ENCODE measurements at places on chromosomes 3 and 15.

GRCh38 chr15:70220490-70221096, 122.9 kb upstream of the TLE3 start:
- DNase-seq, result no peak

DNA sequence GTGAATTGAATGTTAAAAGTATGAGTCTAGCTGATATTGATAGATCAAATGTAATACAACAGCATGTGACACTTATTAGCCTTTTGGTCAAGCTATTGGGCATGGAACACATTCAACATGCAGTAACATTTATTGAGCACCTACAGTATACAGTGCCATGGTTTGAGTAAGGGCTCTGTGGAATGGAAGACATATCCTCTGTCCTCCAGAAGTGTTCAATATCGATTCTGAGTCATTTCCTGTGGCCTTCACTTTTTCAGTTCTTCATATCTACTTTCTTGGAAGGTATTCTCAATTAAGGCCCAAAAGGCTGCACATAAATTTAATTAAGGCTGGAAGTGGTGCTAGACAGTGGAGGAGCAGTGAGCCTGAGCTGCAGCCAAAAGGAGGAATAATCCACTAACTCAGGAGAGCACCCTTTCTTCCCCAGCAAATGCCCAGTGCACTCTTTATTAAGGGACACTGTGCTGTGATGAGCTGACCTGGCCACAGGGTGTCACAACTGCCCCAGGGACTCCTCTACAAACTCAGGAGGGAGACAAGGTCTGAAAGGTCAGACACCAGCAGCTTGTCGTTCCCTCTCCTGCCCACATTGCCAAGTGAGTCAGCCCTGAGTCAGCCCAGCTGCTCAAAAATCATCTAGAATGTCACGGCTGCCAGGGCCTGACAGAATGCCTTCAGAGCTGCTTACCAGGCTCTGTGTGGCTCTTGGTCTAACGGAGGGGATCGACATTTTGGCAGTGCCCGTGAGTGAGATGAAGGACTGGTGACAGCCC, 544.8 kb downstream of the AGBL1 start:
- peak; percentile 26 for DNase-seq

- no peak for DNase-seq
Measured at GRCh38 chr15:83431521-83431920, 15.6 kb upstream of the SH3GL3 start.

DNA sequence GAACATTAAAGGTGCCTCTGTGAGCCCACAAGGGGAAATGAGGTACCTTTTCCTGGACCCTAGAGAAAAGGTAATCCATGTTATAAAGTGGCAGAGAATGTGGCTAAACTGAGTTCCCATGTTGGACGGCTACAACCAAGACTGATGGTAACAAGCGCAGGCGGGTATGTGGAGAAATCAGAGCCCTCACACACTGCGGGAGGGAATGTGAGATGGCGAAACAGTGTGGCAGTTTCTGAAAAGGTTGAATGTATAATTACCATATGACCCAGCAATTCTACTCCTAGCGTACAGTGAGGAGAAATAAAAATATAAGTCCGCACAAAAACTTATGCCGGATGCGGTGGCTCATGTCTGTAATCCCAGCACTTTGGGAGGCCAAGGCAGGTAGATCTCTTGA, 24.1 kb upstream of the SHISA5 start:
- no peak for DNase-seq

DNA sequence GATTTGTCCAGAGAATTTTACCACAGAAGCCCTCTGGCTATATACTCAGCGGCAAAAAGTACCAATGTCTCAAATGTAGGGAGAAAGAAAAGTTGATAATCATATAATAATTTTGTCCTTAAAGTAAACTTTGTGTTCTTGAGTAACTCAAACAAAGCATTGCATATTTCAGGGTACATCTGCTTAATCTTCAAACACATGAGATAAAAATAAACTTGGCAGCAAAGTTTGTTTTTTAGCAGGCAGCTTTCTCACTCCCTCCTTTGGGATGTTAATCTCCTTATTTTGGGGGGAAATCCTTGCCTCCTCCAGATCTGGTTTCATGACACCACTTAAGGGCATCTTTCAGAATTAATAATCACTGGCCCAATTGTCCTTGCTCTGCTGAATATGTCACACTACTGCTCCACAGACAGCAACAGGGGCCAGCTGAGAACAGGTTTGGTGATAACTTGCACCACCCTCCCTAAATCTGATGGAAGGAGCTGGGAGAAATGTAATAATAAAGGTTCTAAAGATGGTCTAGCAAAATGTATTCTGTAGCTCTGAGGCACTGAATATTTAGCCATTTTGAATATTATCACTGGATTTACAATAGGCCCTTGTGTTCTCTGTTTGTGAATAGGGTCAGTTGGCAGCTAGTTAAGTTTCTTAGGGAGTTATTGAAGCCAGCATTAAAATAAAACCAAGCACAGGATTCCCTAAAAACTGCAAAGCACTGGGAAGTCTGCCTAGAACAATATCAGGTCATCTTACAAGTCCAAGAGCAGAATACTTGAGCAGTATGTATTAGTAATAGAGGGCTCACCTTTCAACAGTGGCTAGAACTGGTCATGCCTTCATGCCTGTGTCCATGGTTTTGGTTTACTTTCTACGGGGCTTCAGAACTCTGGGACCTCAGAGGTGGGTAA, 79.2 kb downstream of the EFL1 start:
- DNase-seq, result no peak

- no peak for DNase-seq
Measured at GRCh38 chr3:38459499-38460048, 5.9 kb downstream of the ACVR2B start.

GRCh38 chr15:90234096-90234988, at the start of gene GDPGP1:
TSS of gene GDPGP1 (plus strand) at chr15:90234209. CDS start at chr15:90240909, 6,700 bp downstream.
- no peak for DNase-seq

DNA sequence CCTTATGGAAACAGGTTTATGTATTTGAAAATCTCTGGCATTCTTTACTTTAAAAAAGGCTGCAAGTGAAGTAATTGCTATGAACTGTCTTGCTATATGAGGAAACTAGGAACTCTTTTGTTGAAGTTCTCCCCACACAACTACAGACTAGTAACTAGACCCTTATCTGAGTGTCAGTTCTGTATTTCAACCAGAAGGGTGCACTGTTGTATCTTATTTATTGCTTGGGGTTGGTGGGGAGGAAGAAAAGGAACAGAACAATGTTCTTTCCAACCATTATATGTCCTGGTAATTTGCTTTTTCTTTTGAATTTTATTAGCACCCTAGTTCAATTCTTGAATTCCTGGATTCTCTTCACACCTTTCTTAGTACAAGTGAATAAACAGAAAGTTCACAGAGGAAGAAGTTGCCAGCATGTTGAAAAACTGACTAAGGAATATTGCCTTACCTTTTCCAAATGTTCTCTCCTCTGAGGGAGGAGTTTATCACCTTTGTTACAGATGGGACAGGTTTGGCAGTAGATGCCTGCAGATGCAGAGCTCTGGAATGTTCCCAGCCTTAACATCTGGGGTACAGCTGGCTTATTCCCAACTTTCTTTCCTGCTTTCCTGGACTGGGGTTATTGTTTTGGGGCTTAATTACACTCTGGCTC, 162.4 kb upstream of the CFAP20DC start:
- no peak for DNase-seq

DNA sequence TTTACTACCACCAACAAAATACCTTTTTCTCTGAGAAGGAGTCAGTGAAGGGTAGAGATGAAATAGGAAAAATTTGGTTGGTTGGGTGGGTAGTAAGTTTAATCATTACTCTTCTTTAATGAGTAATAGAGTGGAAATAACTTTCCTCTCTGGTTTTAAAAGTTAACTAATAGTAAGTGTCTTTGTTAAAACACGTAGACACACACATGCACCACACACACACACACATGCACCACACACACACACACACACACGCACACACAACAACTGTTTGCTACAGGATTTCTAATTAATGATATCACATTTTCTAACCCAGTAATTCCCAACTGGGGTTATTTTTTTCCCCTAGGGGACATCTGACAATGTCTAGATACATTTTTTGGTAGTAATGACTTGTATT, 84.1 kb downstream of the CHL1 start:
- DNase-seq, result no peak

GRCh38 chr3:170584585-170585007, 1.3 kb downstream of the SLC7A14 start:
- peak; percentile 27 for DNase-seq

DNA sequence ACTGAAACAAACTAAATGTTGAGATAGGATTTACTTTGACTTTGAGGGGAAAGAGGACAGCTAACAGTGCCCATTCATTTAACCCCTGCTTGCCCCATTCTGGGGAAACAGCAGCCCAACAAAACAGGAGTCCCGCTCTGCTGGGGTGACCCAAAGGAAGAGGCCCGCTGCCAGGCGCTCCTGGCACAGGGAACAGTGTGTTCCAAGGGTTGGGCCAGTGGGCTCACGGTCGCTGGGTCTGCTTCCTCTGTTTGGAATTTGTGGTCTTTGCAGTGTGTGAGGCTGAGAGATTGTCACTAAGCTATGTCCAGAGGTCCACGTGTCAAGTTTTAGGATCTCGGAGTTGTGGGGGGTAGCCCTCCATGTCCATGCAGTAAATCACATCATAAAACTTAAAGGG, 250.4 kb upstream of the C2CD4B start:
- DNase-seq, result no peak

DNA sequence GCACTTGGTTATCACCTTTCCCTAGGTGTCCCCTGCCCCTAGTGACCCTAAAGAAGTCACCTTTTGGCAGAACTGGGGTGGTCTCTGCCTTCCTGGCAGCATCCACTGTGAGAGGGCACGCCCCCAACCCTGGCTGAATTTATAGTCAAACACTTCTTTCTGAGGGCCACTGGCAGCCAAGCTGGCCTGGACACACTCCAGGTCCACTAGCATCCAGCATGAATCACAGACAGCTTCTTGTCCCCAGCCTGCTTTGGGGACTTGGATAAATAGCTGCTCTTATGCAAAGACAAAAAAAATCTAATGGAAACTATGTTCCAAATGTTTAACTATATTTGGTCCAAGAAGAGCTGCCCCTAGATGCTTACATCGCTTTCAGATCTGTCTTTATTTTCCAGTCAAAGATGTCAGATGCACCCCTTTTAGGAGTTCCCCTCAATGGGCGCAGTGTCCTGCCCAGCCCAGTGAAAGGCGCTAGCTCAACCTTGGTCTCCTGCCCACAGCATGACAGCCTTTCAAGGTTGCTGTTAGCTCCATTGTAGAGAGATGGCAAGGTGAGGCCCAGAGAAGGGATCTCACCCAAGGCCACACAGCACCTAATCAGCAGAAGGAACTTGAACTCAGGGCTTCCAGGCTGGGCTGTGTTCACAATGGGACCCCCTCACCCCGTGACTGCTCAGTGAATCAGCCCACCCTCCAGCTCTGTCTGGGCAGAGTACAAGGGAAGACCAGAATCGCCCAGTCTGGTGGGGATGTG, 7.0 kb downstream of the RASL12 start:
- no peak for DNase-seq

DNA sequence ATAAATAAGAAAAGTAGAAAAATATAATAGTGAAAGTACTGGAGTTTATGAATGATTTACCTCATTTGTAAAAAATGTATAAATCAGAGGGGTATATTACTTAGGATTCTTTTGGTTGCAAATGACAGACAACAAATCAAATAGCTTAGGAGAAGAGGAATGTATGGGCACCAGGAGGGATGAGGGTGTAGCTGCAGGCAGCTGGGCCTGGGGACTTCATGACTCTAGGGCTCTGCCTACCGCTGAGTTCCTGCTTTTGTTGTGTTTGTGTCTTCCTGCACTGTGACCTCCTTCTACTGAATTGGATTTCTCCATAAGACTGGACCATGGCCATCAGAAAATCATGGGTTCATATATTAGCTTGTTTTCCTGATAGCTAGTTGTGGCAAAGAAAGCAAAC, 27.9 kb upstream of the PDE8A start:
- no peak for DNase-seq

- DNase-seq, result no peak
Measured at GRCh38 chr15:97691078-97691477, 269.4 kb upstream of the ARRDC4 start.

GRCh38 chr3:172624999-172625398, 85.9 kb downstream of the NCEH1 start:
- DNase-seq, result no peak

DNA sequence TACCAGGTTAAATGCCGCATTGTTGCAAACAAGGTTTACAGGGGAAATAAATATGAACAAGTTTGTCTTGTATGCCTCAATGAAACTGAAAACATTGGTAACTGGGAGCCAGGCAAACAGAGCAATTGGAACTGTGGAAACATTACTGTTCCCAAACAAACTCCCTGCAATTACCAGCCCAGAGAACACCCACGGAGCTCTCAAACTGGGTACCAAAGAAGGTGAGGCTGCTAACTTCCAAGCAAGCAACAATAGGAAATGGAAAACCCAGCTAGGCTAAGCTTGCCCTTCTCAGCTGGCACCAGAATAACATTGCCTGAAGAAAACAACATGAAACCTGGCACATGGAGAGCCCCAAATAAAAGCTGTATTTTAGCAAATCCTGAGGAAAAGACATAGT, 218.9 kb upstream of the THRB start:
- no peak for DNase-seq

- DNase-seq, result no peak
Measured at GRCh38 chr3:162632672-162633071, 1136.1 kb downstream of the OTOL1 start.

- DNase-seq, result peak; percentile 78
Measured at GRCh38 chr3:192188218-192188835, 539.0 kb downstream of the FGF12 start.

DNA sequence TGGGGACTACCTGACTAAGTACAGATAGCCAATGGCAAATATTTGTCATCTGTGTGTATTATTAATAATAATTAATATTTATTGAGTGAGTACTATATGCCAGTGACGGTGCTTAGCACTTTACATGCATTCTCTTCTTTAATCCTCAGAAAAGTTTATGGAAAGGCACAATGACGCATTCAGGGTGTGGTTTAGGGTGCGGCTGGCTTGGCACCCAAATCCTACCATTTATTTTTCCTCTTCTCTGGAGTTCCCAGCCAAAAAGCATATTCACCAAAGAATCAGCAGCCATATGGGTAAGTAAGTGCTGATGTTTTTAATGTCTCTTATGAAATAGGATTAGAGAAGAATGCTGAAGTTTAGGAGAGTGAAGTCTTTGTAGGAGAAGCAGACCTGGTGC, 140.4 kb upstream of the TP63 start:
- DNase-seq, result no peak

DNA sequence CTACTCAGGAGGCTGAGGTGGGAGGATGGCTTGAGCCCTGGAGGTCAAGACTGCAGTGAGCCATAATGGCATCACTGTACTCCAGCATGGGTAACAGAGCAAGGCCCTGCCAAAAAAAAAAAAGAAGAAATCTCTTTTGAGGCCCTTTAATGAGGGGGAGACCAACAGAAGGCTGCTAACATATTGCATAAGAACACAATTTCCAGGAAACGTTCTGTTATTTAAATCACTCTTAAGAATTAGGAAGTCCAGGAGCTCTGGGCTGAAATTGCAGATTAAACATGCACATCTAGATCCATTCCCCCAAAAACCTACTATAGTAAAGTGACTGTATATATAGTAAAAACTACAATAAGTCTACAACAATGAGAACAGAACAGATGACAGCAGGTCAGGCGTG, 16.1 kb upstream of the BLM start:
- DNase-seq, result no peak
